ENCODE measurements at places on chromosomes 12 and 14. TPM values are rescaled to one million over a fixed set of nuclear protein-coding genes. Genes with fewer than 3 reads are reported as not detected.

The SLCO1A2 gene
- polyA plus RNA-seq, result not detected

The CD163L1 gene
- polyA plus RNA-seq, result 7.4 TPM

GRCh38 chr12:47362126-47362705 is 282.5 kb upstream of the AMIGO2 start:
- DNase-seq, result no peak

DNA sequence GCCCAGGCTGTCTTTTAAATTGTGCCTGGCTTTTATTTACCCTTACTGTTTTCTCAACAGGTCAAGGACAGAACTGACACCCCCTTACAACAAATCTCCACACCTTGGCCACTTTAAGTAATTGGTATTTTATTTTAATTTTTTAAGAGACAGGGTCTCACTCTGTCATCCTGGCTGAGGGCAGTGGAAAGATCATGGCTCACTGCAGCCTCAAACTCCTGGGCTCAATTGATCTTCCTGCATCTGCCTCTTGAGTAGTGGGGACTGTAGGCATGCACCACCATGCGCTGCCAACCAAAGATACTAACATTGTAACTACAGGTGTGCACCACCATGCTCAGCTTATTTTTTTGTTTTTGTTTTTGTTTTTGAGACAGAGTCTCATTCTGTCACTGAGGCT is 109.8 kb downstream of the PTPN11 start:
- DNase-seq, result no peak

GRCh38 chr14:69943084-69943780 is 64.0 kb downstream of the SMOC1 start:
- DNase-seq, result no peak

DNA sequence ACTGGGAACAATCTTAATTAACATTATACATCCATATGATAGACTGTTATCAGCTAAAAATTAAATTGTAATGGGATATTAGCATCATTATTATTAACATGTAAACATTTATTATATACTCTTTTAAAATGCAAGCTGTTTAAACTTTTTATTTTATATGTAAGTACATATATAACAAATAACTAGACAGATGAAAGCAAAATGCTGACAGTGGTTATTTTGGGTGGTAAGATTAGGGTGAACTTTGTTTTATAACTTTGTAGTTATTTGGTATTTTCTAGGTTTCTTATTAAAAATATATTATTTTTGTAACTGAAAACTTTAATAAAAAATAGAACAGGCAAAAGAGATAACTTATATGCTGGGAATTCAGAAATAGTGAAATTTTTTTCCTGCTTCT is 62.6 kb upstream of the KIF21A start:
- no peak for DNase-seq

DNA sequence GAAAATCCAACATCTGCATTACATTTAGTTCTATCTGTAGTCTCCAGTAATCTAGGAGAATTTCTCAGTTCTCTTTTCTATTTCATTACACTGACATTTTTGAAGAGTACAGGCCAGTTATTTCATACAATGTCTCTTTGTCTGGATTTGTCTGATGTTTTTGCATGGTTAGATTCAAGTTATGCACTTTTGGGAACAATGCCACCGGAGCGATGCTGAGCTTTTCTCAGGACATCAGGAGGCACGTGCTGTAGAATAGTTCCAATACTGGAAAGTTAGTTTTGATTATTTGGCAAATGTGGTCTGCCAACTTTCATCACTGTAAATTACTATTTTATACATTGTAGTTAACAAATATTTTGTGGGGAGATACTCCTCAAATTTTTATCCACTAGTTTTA is 43.1 kb downstream of the ALDH1L2 start:
- peak; percentile 26 for DNase-seq

- DNase-seq, result no peak
These were observed 101.4 kb upstream of the FKBP4 start for GRCh38 chr12:2693244-2693860.

GRCh38 chr14:88049266-88049665 is 44.3 kb downstream of the GPR65 start:
- no peak for DNase-seq

DNA sequence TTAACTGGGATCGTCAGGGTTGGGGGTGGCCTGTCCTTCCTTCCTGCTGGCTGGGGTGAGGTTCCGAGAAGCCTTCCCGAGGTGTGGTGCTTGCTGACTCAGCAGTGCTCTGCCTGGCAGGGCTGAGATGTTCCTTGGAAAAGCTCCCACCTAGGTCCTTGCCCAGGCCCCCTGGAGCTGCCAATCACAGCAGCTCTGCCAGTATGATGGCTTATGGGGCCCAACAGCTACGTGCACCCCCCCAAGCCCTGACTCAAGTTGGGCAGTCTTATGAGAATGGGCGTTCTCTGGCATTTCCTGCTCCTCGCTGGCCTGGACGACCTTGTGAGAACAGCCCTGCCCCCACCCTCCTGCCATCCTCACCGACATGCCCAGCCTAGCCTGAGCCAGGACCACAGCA is 292.2 kb upstream of the CRY1 start:
- no peak for DNase-seq

DNA sequence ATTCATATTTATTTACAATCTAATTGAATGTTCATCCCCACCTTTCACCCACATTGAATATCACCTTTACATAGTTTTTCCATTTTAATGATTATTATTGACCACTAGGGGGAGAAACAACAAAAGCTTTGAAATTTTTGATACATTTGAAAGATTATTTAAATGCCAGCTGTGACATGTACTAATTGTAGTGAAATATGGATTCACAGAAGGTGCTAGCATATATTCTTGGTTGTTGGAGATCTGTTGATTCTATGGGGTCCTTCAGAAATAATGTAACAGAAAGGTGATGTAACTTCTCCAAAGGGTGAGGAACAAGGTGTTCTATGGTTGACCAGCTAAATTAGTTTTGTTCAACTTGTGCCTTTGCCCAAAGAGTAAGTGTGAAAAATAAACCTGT is 22.4 kb upstream of the GPR33 start:
- DNase-seq, result no peak

GRCh38 chr14:60618241-60618640 is 31.0 kb downstream of the SIX1 start:
- no peak for DNase-seq

GRCh38 chr12:99024191-99024590 is 379.1 kb downstream of the APAF1 start:
- no peak for DNase-seq

Measured in forelimb muscle (tissue), 1 donor.